Pulmonary artery endothelial cell (primary cell): ENCODE measurements at places on chromosomes 4 and X. TPM values are rescaled to one million over a fixed set of nuclear protein-coding genes. Genes with fewer than 3 reads are reported as not detected.

- no peak for DNase-seq
Observed at GRCh38 chr4:107999932-108000539, 10.3 kb downstream of the HADH start.

GRCh38 chr4:108005807-108006206 lies 16.1 kb downstream of the HADH start:
- DNase-seq, result no peak

DNA sequence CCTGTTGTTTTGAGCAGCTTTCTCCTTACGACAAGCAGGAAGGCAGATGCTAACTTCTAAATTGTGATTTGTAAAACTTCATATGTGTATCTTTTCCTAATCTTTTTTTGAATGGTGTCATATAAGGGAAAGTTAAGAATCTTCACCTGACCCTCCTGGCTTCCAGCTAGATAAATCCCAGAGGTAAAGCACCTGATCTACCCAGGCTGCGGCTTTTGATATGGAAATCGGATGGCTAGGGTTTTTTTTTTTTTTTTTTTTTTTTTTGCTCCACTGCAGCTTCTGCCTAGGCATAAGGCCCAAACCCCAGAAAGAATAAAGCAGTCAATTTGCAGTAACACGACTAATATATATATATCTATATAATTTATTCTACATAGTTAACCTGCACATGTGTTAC lies 10.0 kb downstream of the MAB21L2 start:
- DNase-seq, result no peak

HS6ST2 gene
- 0.04 and 0.07 TPM in 2 replicates for total RNA-seq

HSFX3 gene
- not detected in 2 replicates for total RNA-seq

S100G gene
- not detected in 2 replicates for total RNA-seq

CT45A10 gene
- not detected in 2 replicates for total RNA-seq

DNA sequence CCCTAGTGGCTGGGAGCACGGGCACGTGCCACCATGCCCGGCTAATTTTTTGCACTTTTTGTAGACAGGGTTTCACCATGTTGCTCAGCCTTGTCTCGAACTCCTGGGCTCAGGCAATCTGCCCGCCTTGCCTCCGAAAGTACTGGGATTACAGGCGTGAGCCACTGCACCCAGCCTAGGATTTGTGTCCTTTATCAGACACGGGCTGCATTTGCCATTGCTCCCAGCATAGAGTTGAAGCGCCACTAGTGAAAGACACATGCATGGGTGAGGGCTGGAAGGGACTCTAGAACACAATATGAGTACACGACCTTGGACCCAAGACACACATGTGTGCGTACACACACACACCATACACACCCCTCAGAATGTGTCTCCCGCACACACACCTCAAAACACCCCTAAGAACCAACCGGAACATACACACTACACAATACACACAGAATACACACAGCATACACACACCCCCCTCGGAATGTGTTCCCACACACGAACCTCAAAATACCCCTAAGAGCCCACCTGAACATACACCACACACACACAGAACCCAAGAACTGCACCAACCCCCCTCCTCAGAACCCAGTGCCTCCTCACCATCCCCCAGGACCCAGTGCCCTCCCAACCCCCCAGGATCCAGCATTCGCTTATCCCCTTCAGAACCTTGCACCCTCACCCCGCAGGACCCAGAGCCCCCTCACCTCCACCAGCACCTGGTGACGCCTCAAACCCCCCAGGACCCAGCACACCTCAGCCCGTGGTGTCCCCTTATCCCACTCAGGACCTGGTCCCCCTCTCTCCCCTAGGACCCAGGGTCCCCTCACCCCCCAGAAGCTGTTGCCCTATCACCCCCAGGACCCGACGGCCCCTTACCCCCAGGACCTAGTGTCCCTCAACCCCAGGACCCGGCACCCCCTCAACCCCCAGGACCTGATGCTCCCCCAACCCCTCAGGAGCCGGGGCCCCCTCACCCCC lies 1.0 kb downstream of the TNIP2 start:
- no peak for DNase-seq

- no peak for DNase-seq
Observed at GRCh38 chr4:153512162-153512852, 46.1 kb downstream of the TMEM131L start.
